ENCODE measurements at places on chromosomes 13 and 19.
A peak's percentile ranks its signal among the peaks of the same experiment; 100 is the strongest.

DNA sequence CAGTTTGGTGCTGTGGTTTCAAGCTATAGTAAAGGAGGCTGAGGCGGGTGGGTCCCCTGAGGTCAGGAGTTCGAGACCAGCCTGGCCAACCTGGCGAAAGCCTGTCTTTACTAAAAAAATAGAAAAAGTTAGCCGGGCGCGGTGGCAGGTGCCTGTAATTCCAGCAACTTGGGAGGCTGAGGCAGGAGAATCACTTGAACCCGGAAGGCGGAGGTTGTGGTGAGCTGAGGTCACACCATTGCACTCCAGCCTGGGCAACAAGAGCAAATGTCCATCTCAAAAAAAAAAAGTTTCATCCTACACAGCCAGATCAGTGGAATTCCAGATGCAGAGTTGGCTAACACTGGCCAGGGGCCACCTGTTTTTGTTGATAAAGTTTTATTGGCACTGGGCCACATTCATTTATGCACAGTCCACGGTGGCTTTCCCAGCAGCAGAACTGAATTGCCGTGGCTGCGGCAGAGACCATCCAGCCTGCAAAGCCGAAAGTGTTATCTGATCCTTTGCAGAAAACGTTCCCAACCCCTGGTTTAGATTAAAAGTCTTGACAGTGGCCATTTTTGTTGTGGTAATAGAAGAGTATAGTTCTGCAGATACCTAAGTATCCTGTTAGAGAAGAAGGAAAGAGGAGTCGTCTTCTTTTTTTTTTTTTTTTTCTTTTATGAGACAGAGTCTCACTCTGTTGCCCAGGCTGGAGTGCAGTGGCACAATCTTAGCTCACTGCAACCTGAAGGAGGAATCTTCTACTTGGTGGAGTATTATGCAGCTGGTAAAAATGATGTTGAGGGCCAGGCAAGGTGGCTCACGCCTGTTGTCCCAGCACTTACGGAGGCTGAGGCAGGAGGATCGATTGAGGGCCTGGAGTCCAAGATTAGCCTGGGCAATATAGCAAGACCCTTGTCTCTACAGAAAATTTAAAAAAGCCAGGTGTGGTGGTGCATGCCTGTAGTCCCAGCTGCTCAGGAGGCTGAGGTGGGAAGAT is 8.7 kb downstream of the NCLN start:
- no peak for DNase-seq

GRCh38 chr19:35011091-35011689 is 11.1 kb downstream of the GRAMD1A start:
- peak; percentile 51 for DNase-seq

- no peak for DNase-seq
These were observed 7.0 kb upstream of the TLE6 start for GRCh38 chr19:2970201-2970835.

DNA sequence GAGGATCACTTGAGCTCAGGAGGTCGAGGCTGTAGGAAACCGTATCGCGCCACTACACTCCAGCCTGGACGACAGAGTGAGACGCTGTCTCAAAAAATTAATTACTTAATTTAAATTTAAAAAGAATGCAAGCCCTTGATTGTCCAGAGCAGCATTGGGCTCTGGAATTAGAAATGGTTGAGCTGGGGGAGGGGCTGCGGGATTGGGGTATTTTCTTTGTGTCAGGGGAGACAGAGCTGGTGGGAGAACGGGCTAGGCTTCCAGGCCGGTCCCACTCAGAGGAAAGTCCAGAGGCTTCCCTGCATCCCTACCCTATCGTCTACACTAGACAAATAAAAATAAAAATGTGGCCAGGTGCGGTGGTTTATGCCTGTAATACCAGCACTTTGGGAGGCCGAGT is 2.2 kb upstream of the RAB3A start:
- no peak for DNase-seq

GRCh38 chr13:91313581-91313980 is 33.9 kb upstream of the MIR17HG start:
- DNase-seq: no peak
